ENCODE measurements at places on chromosomes 4 and X. TPM values are rescaled to one million over a fixed set of nuclear protein-coding genes. Genes with fewer than 3 reads are reported as not detected.

The MAB21L2 gene
- not detected for total RNA-seq

The S100G gene
- total RNA-seq, result not detected

The SLC10A7 gene
- total RNA-seq, result 13.8 TPM

The VCX2 gene
- not detected for total RNA-seq

The EREG gene
- 126 TPM for total RNA-seq

The PRKG2 gene
- total RNA-seq, result 22.0 TPM

The UCP1 gene
- not detected for total RNA-seq

The IGBP1 gene
- total RNA-seq, result 56.8 TPM

The CT45A7 gene
- not detected for total RNA-seq

The AFM gene
- not detected for total RNA-seq

The CRLF2 gene
- not detected for total RNA-seq

The SHOX gene
- total RNA-seq, result not detected

The SOD3 gene
- total RNA-seq, result 2.7 TPM

The EXOC1L gene
- not detected for total RNA-seq

The TBC1D19 gene
- total RNA-seq, result 17.7 TPM

The TSPAN7 gene
- total RNA-seq, result 1.0 TPM

Measured in epithelial cell of alveolus of lung (primary cell).